CD4-positive, alpha-beta memory T cell (primary cell): ENCODE measurements at places on chromosomes 2 and 18.
A peak's percentile ranks its signal among the peaks of the same experiment; 100 is the strongest.

GRCh38 chr2:108304975-108305374 lies 16.3 kb downstream of the SULT1C2 start:
- no peak for DNase-seq

- DNase-seq = no peak
These were observed 10.6 kb downstream of the C18orf63 start for GRCh38 chr18:74326231-74326630.

- DNase-seq = no peak
These were observed 14.1 kb downstream of the ACMSD start for GRCh38 chr2:134852518-134852917.

GRCh38 chr2:151379169-151379568 lies 21.8 kb downstream of the TNFAIP6 start:
- no peak for DNase-seq

DNA sequence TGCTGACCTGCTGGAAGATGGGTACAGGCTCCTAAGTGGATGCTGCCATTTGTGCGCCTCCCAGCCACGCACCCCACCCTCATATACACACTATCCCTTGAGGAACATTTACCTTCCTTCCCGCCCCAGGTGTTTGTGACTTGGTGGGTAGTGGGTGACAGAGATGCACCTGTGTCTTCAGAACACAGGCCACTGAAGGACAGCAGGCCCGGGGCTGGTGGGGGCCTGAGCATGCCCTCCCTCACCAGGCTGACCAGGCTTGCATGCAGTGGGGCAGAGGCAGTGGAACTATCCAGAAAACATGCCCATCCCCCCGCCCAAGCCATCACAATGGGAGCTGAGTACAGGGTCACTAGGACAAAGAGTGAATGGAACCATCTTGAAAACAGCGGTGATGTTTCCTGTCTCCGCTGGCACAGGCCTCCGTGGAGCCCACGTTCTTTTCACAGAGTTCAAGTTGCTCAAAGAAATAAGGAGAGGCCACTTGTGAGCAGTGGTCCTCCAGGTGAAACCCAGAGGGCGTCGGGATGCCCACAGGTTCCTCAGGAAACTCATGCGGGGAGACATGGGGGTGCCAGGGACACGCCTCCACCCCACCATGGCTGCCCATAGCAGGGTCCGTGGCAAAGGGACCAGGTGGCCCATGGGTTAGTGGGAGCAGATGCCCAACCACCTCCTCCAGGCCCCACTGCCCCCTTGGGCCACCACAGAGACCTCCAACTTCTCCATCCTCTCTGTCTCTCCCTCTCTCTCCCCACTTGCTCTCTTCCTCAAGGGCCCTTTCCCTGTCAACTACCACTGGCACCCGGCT lies 90.9 kb downstream of the MALT1 start:
- no peak for DNase-seq

GRCh38 chr2:235936493-235936892 lies 231.7 kb downstream of the GBX2 start:
- DNase-seq = no peak

- DNase-seq = no peak
These were observed 95.7 kb downstream of the ZNF385B start for GRCh38 chr2:179765666-179766065.

DNA sequence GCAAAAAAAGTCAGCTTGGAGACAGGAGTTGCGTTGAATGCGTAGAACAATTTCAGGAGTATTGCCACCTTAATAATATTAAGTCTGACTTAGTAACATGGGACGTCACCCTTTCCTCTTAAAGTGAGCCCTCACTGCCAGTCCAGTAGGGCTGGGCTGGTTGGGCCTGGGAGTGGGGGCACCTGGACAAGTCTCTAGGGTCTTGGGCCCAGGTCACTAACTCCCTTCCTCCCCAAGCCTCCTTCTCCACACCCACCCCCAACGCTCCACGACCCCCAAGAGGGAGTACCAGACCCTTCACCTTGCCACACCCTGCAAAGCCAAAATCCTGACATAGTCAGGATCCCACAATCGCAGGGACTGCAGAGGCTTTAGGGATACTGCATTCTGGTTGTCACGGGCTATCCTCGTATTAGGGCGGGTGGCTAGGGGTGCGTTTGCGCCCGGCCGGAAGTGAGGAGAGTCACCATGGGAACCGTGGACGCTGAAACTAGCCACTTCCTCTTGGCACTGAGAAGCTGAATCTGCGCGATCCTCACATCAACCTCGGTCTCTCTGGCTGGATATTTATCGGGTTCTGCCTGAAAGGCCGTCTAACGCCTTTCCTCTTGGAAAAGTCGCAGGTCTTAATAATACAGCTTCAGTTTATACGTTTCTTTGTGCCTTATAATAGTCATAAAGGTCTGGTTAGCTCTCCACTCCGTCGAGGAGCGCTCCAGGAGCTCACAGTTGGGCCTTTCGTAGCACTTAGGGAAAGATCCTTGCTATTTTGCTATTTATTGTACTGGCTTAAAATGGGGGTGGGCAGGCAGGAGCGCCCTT lies 10.3 kb upstream of the CXXC1 start:
- peak; percentile 70 for DNase-seq

- no peak for DNase-seq
These were observed 33.5 kb downstream of the MGAT5 start for GRCh38 chr2:134287323-134287722.

DNA sequence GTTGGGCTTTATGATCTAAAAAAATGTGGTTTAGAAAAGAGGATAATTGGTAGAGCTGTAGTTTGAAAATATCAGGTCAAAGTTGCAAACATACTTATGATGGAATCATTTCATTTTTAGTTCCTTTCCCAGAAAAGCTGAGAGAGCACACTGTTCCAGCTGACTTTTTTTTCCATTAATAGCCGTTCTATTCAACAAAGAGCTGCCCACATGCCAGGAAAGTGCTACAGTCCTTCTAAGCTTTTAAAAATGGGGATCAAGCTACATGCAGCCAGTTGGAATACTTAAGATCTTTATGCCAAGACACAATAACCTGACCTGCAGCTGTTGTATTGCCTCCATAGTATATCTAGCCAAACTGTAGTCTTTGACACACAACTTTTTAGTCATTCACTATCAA lies 111.5 kb downstream of the GALNT3 start:
- DNase-seq = no peak

GRCh38 chr2:217275091-217275490 lies 415.2 kb upstream of the TNP1 start:
- DNase-seq = no peak

DNA sequence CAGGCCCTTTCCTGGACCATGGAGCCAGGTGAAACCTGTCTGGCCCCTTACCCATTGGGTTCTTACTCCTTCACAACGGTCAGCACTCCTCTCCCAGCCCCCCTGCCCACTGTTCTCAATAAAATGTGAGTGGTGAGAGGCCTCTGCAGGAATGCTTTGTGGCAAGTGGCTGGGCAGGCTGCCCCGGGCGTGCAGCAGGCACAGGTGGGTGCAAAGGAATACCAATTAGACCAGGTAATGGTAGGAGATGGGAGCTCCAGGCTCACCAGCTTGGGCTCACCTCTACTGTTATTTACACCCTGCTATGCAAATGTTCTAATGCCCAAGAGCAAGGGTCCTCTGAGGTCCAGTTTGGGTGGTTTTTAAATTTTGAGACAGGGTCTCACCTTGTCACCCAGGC lies 6.0 kb downstream of the PRADC1 start:
- DNase-seq = no peak

DNA sequence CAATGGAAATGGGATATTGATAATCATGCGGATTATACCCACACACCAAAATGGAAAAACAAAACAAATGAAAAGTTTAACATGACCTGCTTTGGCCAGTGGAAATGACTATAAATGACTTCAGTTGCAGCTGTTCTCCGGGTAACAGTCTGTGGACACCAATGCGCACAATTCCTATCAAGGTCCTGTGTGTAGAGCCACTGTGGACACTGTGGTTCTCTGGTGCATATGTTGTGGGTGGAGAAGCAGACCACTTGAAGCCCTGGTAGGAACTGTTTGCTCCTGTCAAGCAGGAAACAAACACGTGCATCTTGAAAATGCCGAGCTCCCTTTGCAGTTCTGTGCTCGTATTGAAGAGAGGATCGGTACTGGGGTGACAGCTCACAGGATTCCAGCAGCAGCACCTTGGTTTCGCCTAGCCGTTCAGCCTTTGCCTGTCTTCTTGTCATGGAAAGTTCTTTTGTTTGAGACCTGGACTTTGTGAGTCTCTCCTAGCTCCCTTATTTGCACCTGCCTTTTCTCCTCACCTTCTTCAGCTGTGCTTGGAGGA lies 32.9 kb downstream of the NCK2 start:
- DNase-seq = no peak

GRCh38 chr18:74745633-74746403 lies 148.1 kb downstream of the ZNF407 start:
- DNase-seq = no peak

- no peak for DNase-seq
These were observed 444 bp upstream of the MMADHC start for GRCh38 chr2:149587950-149588487.

DNA sequence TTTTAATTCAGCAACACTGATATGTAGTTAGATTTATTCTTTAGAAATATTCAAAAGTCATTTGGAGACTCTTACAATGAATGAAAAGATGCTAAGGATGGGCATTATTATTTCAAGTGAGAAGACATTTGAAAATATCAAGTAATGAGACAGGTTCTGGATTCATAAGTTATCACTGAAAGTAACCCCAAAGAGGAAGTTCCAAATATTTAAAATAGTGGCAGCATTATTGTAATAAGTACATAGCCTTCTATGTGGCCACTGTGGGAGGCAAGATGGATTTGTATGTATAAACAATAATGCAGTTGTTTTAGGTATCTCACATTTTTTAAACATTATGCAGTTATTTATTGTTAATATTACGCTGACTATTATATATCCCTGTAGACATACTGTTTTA lies 29.7 kb downstream of the ZC3H6 start:
- no peak for DNase-seq

GRCh38 chr2:241534701-241535375 lies 23.7 kb upstream of the BOK start:
- no peak for DNase-seq

GRCh38 chr2:236552581-236553363 lies 16.9 kb upstream of the ACKR3 start:
- no peak for DNase-seq

GRCh38 chr18:23068570-23069310 lies 66.5 kb upstream of the CABLES1 start:
- DNase-seq = no peak

- DNase-seq = no peak
These were observed 161.9 kb upstream of the SKOR2 start for GRCh38 chr18:47413327-47413726.

GRCh38 chr2:208406474-208407451 lies at the start of gene PTH2R:
PTH2R (plus strand) TSS chr2:208406792; CDS start chr2:208407044, 252 bp downstream.
- no peak for DNase-seq

DNA sequence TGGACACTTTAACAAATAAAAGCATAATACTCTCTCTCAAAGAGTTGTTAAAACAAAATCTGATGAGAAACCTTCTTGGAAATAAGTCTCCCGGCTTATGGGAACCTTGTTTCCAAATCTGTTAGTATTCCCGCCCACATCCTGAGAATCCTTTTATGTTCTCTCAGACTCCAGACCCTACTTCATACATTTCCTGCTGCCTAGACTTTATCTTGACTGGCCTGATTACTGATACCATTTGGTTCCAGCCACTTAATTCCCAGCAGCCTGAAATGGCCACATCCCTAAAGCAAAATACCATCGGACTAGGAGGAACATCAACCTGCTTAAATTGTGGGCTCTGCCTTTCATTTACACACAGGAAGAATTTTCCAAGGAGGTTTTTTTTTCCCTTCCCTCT lies 79.1 kb upstream of the CYP1B1 start:
- no peak for DNase-seq

DNA sequence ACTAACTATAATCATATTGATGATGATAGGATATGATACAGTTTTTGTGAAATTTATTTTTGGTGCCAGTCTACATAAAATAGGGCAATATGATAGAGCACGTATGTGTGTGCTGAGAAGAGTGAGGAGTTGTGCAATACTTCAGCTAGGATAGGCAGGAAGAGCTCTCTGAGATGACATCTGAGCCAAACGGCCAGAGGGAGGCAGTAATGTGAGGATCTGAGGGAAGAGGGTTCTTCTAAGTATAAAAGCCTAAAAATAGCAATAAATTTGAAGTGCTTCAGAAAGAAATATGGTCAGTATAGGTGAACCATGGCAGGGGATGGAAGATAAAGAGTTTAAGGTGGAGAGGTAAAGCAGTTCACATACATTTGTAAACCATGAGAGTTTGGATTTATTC lies 102.5 kb downstream of the OLA1 start:
- no peak for DNase-seq

- DNase-seq = no peak
These were observed 114.3 kb upstream of the MGAT5 start for GRCh38 chr2:134139611-134140010.

DNA sequence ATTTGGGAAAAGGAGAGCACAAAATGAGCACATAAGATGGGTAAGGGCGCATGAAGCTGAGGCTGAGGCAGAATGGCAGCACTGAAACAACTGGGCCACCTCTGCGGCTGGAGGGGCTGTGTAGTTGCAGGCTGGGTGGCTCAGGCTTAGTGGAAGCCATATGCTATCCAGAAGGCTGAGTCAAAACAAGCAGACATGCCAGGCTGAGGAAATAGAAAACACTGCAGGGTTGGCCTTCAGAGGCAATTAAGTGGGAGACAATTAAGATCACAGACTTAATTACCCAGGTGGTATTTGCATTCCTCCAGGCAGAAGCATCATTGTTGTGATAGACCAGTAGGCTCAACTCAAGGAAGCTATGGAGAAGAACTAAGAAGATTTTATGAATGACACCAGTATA lies 11.4 kb upstream of the XPO1 start:
- no peak for DNase-seq

DNA sequence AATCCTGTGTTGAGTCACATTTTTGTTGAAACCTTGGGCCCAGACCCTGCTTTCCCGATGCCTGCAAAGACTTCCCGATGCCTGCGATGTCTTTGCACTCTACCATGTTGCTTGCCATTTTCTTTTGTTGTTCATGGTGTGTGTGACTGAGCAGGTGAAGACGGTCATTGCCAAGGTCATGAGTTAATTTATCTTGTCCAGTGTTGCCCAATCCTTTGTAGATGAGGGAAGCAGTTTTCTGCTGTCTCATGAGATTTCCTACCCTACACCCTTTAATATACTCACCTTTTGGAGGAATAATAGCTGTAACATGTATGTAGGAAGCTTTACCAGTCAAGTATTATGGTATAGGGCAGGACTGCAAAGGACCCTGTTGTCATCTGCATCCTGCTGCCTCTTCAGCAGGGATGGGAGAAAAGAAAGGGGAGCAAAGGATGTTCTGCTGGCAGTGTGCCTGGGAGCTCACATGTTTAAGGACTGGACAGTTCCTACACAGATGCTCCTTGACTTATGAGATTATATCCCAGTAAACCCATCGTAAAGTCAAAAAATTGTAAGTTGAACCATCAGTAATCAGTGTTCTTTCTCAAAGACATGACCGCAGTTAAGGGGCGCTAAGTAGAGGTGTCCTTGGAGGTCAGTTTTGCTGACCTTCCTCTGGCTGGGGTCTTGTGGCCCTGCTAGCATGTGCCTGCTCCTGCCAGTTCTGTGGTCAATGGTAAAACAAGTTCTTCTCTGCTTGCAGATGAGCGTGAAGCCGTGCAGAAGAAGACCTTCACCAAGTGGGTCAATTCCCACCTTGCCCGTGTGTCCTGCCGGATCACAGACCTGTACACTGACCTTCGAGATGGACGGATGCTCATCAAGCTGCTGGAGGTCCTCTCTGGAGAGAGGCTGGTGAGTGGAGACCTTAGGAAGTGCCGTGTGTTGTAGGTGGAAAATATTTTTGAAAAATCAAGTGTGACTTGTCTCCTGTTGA lies 124.8 kb upstream of the EML6 start:
- DNase-seq = no peak
